ENCODE measurements at places on chromosomes 1 and 21. TPM values are rescaled to one million over a fixed set of nuclear protein-coding genes. Genes with fewer than 3 reads are reported as not detected.

NR0B2 gene
- not detected for total RNA-seq

VWA5B1 gene
- total RNA-seq: not detected

RHOU gene
- 24.5 TPM for total RNA-seq

ITLN2 gene
- not detected for total RNA-seq

TTLL7 gene
- 8.4 TPM for total RNA-seq

CZIB gene
- 67.7 TPM for total RNA-seq

Data from tibial nerve (tissue), 4 donors.